ENCODE measurements at places on chromosomes 7 and 10. TPM values are rescaled to one million over a fixed set of nuclear protein-coding genes. Genes with fewer than 3 reads are reported as not detected.
A peak's percentile ranks its signal among the peaks of the same experiment; 100 is the strongest.

GRCh38 chr10:103763374-103764202, 91.8 kb downstream of the SH3PXD2A start:
- H3K27me3 ChIP-seq: no peaks in the 10 kb centered on the region
- H3K4me1 ChIP-seq: peaks cover 34% of the 10 kb centered on the region
- H3K4me3 ChIP-seq: no peak overlapping the region
- no peaks in the 10 kb centered on the region for H3K36me3 ChIP-seq
- peak; percentile 36 for DNase-seq
- H3K27ac ChIP-seq: no peak overlapping the region

TMEM213 gene
- not detected for total RNA-seq

NACAD gene
- total RNA-seq: 1.0 TPM

DNA sequence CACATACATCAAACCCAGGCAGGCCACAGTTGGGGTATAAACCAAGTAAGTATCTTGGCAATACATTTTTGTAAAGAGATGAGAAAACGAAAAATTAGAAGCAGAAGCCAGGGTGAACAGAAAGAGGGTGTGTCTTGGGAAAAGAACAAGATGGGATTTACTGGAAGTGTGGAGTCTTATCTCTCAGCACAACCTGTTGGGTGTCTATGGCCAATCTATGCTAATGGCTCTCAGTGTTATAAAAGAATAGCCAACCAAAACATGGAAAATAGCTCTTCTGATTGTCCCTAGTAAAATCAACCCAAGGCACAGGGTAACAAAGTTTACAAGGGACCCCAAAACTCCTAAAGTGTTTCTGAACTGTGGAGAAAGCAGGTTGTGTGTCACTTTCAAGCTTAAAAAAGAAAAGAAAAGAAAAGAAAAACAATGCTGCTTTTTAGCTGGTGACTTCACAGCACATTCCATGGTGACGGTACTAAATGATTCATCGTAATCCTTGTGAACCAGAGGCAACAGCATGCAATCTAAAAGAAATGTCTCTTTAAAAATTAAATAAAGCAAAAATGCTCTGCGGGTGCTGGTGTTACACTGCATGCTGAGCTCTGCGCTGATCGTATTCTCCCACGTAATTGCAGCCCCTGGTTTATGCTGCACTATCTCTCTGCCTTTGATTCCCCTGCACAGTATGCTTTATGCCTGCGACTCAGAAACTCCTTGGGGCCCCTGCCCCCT, 100.8 kb downstream of the C10orf90 start:
- peaks cover 23% of the 10 kb centered on the region for H3K4me1 ChIP-seq
- peak overlapping the region; percentile 60 for H3K4me3 ChIP-seq
- H3K36me3 ChIP-seq: no peaks in the 10 kb centered on the region
- H3K27ac ChIP-seq: peak overlapping the region; percentile 82

GRCh38 chr7:116710764-116711452, 38.9 kb downstream of the MET start:
- H3K36me3 ChIP-seq: no peaks in the 10 kb centered on the region
- H3K27ac ChIP-seq: no peak overlapping the region
- no peaks in the 10 kb centered on the region for H3K27me3 ChIP-seq

DNA sequence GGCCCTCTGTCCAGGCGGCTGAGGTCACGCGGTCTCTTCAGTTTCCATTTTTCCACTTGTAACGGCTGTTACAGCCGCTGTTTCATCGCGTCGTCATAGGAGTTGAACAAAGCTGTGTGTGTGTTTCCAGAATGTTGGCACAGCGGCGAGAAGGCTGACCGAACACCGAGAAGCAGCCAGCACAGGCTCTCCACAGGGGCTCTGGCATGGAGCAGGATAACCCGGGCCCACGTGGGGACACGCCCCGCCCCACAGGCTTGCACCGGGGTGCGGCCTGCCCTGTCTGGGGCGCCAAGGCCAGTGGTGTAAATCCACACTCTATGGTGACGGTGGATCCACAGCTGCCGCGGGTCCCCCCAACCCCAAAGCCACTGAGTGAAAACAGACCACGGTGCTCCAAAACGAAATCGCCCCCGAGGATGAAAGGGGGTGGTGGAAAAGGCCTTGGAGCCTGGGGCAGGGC, 448.2 kb downstream of the DNAJB6 start:
- no peak for DNase-seq
- no peak overlapping the region for H3K27ac ChIP-seq
- H3K36me3 ChIP-seq: no peaks in the 10 kb centered on the region
- no peaks in the 10 kb centered on the region for H3K4me1 ChIP-seq
- H3K27me3 ChIP-seq: no peaks in the 10 kb centered on the region

- H3K36me3 ChIP-seq: no peaks in the 10 kb centered on the region
- peak overlapping the region; percentile 31 for H3K27ac ChIP-seq
- H3K4me3 ChIP-seq: no peak overlapping the region
- no peaks in the 10 kb centered on the region for H3K27me3 ChIP-seq
- H3K4me1 ChIP-seq: peaks cover 16% of the 10 kb centered on the region
Observed at GRCh38 chr7:142001163-142001874, 5.6 kb downstream of the MGAM start.

ECHDC3 gene
- total RNA-seq: 0.63 TPM

GRCh38 chr10:116270126-116270770, 2.8 kb downstream of the GFRA1 start:
- 0 out of 2 replicates have a peak, but pooled peaks cover 13% of the 10 kb centered on the region for H3K4me1 ChIP-seq
- no peak overlapping the region for H3K4me3 ChIP-seq
- no peak for DNase-seq
- no peak overlapping the region for H3K27ac ChIP-seq

DNA sequence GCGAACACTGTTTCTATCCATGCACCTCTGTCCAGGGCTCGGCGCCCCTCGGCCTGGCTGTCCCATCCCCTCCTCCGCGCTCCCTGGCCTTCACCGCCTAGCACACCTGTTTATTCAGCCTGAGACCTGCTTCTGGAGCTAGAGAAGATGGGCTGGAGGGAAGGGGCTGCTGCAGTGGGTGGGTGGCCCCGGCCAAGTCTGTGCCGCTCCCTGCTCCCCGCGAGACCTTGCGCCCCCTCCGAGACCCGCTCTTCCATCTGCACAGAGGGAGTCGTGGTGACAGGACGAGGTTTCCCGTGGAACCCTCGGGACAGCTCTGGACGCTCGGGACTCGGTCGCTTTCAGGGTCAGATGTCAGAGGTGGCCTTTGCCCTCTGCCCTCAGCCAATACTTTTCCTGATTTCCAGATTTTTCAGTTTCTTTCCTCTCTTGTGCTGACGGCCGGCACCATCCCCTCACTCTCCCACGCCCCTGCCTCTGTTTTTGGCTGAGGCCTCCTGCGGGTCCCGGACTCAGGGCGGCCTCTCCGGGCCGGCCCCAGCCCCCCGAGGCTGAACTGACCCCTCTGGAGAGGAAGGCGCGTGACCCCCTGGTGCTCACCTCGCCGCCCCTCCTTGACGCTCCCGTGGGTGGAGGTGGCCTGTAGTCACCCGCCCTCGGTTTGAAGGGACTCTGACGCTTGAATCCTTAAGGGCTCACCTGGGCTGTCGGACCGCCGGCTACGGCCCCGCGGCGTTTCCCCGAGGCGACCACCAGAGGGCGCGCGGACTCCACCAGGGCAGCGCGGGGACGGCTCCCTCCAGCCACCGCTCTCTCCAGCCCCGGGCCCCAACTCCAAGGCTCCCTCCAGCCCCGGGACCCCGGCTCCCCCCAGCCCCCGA, 15.6 kb downstream of the SHH start:
- H3K27ac ChIP-seq: no peak overlapping the region
- H3K4me3 ChIP-seq: no peak overlapping the region
- H3K36me3 ChIP-seq: no peaks in the 10 kb centered on the region
- DNase-seq: peak; percentile 67
- H3K4me1 ChIP-seq: no peaks in the 10 kb centered on the region
- peaks cover 47% of the 10 kb centered on the region for H3K27me3 ChIP-seq

- peaks cover 14% of the 10 kb centered on the region for H3K27me3 ChIP-seq
- no peak for DNase-seq
- peaks cover 9% of the 10 kb centered on the region for H3K4me1 ChIP-seq
- no peak overlapping the region for H3K4me3 ChIP-seq
Observed at GRCh38 chr10:96610817-96611216, 24.0 kb upstream of the TM9SF3 start.

- H3K4me3 ChIP-seq: no peak overlapping the region
- peaks cover 3% of the 10 kb centered on the region for H3K4me1 ChIP-seq
- no peak overlapping the region for H3K27ac ChIP-seq
Observed at GRCh38 chr7:128902761-128903585, 7.5 kb downstream of the KCP start.

DNA sequence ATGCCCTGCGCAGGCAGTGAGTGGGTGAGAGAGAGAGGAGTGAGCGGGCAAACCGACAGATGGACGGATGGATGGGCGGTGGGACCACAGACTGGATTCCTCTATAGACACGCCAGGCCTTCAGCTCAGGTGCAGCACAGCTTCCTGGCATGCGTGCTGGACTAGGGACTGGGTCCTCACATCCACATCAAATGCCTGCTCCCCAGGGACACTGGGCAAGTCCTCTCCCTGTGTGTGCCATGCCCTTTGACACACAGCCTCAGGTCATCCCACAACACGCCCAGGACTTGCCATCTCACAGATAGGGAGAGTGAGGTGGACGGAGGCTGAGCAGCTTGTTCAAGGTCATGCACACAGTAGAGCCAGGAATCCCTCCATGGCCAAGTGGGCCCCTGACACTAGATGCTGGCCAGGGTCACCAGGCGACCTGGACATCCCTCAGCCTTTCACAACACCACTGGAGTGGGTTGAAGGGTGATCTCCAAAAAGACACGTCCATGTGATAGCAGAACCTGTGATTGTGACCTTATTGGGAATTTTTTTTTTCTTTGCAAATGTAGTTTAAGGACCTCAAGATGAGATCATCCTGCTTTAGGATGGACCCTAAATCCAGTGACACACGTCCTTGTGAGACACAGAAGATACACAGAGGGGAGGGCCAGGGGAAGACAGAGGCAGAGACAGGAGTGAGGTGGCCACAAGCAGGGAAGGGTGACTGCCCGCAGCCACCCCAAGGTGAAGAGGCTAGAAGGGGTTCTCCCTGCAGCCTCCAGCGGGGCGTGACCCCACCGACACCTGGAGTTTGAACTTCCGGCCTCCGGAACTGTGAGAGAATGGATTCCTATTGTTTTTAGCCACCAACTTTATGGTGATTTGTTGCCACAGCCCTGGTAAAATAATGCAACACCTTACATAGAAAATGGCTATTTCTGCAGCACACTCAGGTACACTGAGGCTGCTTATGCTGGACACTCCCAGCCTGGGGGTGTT, 155.0 kb upstream of the CHST15 start:
- H3K4me1 ChIP-seq: no peaks in the 10 kb centered on the region
- H3K27me3 ChIP-seq: no peaks in the 10 kb centered on the region
- no peak for DNase-seq
- no peaks in the 10 kb centered on the region for H3K36me3 ChIP-seq
- no peak overlapping the region for H3K27ac ChIP-seq
- H3K4me3 ChIP-seq: no peak overlapping the region

GRCh38 chr10:98925651-98926050, 310.0 kb downstream of the HPSE2 start:
- H3K27me3 ChIP-seq: no peaks in the 10 kb centered on the region
- no peak for DNase-seq
- no peak overlapping the region for H3K27ac ChIP-seq
- H3K4me1 ChIP-seq: no peaks in the 10 kb centered on the region

DNA sequence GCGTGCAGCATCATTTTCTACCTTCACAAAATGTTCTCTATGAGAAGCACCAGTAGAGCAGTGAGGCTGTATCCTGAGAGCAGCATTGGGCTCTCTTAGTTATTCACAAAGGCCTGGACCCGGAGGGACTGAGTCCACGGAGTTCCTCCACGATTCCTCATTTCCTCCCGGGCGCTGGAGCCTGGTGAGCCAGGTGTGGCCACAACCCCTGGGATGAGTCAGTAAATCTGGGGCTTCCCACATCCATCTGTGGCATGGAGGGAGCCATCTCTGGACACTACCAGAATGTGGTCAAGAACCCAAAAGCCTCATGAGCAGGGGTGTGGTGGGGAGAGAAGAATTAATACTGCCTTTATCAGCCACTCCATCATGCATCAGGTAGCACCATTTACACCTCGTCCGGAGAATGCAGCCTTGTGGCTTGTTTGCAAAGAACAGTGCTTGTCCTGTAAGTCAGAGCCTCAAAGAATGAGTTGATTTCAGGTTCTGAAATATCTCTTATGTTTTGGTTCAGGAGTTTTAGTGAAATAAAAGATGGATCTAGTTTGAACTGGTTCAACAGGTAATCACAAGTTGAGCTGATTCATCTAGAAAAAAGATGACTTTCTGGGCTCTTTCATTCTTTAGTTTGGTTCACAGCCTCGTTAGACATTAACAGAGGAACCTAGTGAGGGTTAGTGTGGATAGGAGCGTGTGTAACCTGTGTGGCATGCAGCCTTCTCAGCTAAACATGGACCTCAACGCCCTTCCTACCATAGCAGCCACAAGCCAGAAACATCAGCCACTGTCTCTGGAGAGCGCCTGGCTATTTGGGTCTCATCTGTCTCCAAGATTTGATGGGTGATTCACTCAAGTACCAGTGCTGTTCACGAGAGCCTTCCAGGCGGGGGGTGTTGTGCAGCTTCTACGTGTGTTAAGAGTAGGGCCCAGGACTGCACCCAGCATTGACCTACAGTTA, 95.2 kb downstream of the WDR37 start:
- no peaks in the 10 kb centered on the region for H3K4me1 ChIP-seq
- H3K27ac ChIP-seq: no peak overlapping the region
- peak; percentile 77 for DNase-seq
- H3K4me3 ChIP-seq: no peak overlapping the region
- H3K36me3 ChIP-seq: no peaks in the 10 kb centered on the region

DNA sequence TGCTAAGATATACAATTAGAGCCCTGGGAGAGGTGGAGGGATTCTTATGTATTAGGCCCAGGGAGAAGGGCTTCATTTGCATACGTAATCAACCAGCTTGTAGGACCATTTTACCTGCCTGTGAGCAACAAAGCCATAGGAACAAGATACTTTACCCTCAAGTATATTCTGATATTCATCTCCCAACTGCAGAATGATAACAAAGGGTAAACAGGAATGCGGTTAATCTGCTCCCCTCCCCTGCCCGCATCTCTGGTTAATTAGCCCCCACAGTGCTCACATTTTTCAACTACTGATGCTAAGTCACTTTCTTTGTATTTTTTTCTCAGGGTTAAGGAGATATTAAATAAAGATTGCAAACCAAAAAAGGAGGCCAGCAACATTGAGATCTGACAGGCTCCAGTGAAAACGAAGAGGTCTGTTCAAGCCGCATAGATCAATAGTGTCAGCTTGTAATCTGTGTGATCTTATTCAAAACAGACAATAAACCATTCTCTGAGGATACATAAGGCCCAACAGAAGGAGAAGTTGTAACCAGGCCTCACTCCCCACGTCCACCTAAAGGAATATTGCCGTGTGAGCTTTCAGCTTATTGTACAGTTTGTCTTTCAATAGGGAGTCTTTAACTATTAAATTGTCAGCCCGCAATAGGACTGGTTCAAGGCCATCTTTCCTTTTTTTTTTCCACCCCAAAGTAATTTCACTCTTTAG, 203.4 kb downstream of the RAPGEF5 start:
- no peaks in the 10 kb centered on the region for H3K36me3 ChIP-seq
- no peaks in the 10 kb centered on the region for H3K27me3 ChIP-seq
- H3K4me1 ChIP-seq: peaks cover 8% of the 10 kb centered on the region
- H3K27ac ChIP-seq: no peak overlapping the region

Data from GM23248 (cell line).